ENCODE measurements at places on chromosomes 16 and 17.

DNA sequence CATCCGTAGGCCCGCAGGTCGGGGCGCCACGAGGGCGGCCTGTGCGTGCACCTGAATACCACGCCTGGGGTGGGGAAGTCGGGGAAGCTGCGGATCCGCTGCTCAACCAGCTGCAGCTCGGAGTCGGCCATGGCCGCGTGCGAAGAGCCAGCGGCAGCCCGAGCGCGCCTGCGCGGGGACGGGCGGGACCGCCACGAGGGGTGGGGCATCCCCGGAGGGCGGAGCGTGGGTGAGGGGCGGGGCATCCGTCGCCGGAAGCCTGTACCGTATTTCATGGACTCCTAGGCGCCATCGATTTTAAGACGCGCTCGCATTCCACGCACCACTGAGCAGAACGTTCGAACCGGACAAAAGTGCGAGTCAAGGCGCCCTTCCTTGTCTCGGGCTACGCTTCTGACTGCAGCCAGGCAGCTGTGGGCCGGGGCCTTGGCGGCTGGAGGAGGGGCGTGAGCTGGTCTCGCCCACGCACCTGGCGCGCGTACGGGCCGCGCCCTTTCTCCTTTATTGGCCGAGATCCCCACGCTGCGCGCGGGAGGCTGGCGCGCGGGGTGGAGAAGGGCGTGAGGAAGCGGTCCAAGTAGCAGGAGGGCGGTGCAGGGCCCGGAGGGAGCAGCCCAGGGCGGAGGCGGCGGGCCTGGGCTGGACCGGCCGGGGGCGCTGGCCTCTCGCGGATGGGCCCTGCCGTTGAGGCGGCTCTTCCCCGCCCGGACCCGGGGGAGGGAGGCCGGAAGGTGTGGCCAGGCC lies at the start of gene APRT:
APRT (minus strand) TSS at position 160 of the 744 bp plus-strand sequence; CDS start at position 131, 29 bp downstream.
- DNase-seq: peak; percentile 99

- peak; percentile 26 for DNase-seq
These were observed 14.9 kb downstream of the NAA60 start for GRCh38 chr16:3458278-3458851.

- DNase-seq: no peak
These were observed 412.5 kb downstream of the CA10 start for GRCh38 chr17:51745993-51746392.

- no peak for DNase-seq
These were observed 4.5 kb upstream of the ACSF2 start for GRCh38 chr17:50421308-50422051.

- no peak for DNase-seq
These were observed 4.2 kb upstream of the MAFG start for GRCh38 chr17:81931557-81932332.

DNA sequence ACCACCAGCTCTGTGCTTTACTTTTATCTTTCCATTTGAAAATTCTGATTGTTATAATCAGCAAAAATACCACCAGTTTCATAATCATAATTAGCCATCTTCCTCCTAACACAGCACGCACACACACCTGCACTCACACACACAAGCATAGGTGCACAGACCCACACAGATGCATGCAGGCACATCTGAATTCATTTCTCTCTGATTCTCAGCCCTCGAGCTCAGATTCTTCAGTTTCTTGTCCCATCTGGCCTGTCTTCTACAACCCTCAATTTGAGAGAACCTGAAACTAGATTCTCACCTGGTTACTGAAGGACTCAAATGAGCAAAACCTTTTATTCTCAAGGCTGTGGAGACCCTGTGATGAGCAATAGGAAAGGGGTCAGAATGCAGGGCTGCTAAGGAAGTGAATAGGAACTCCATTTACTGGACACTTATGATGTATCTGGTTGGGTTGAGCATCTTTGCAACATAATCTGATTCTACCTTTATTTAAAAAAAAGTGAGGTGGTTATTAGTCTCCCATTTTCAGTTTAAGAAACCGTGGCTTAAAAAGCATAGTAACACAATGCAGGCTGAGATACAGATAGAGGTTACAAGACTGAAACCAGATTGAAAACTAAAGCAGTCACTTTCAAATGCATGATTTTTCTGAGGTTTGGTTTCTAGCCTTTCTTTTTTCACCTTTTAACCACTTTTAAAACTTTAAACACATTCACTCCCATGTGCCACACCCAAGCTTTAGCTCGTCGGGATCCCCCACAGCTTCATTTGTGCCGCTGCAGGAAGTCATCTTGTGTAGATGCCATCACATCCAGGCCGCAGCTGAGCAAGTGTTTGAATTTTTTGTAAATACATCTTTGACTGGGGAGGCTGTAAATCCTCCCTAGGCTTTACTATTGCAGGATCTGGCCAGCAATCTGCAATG lies 9.4 kb downstream of the KRT33A start:
- no peak for DNase-seq

- DNase-seq: no peak
These were observed 7.4 kb downstream of the PRKCB start for GRCh38 chr16:23843143-23843542.

DNA sequence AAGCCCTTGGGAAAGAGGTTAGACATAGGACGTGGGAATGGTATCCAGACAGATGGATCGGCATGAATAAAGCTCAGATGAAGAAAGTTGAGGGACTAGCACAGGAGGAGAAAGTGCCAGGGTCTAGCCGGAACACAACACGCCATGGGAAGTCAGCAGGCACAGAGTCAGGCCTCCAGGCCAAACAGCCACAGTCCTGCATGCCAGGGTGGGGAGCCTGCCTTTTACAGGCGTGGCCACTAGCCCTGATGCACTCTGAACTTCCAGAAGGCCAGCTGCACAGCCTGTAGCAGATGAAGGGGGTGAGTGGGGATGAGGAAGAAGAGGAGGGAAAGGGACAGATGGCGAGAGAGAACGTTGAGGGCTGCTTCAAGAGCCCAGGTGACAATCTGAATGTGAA lies 5.2 kb downstream of the B9D1 start:
- DNase-seq: no peak

DNA sequence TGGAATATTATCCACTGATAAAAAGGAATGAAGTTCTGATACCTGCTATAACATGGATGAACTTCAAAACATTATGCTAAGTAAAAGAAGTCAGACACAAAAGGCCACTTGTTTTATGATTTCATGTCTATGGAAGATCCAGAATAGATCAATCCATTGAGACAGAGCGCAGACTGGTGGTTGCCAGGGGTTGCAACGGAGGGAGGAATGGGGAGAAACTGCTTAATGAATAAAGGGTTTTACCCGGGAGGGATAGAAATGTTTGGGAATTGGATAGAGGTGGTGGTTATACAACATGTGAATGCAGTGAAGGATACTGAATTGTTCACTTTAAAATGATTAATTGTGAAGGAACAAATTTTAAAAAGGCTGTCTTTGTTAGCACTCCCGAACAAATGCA lies 30.2 kb downstream of the WDR59 start:
- DNase-seq: no peak

DNA sequence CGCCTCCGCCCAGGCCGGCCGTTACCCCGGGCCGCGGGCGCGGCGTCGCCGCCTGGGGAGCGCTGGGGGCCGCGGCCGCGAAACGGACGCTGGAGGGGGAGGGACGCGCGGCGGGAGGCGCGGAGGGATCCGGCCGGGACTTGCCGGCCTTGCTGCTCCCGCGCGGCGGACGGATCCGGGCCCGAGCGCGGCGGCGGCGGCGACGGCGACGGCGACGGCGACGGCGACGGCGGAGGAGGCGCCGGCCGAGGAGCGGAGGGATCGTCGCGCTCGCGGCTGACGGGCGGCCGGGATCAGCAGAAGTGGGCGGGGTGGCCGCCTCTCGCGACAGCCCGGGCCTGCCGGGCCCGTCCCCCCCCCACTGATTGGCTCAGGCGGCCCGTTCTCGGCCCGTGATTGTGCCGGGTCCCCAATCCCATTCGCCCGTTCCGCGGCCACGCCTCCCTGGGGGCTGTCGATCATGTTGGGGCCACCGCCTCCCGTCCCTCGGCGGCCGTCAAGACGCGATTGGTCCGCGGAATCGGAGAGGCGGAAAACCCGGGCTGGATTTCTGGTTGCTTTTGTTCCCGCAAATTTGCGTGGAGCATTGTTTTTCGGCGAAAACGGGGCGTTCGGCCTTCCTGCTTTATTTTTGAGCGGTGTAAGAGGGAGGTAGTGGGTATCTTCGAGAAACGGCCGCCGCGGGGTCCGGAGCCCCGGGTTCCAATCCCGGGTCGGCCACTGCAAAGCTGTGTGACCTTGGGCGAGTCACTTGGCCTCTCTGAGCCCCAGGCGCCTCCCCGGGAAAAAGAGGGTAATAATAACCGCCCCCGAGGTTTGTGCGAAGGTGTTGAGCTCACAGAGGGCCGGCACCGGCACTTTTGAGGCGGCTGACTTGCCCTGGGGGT lies at the start of gene ZCCHC14:
ZCCHC14 (minus strand) TSS at position 304 of the 887 bp plus-strand sequence. CDS start 786 bp downstream, outside the sequence.
- DNase-seq: peak; percentile 100

- peak; percentile 95 for DNase-seq
These were observed 4.5 kb downstream of the PMP22 start for GRCh38 chr17:15260376-15261257.

DNA sequence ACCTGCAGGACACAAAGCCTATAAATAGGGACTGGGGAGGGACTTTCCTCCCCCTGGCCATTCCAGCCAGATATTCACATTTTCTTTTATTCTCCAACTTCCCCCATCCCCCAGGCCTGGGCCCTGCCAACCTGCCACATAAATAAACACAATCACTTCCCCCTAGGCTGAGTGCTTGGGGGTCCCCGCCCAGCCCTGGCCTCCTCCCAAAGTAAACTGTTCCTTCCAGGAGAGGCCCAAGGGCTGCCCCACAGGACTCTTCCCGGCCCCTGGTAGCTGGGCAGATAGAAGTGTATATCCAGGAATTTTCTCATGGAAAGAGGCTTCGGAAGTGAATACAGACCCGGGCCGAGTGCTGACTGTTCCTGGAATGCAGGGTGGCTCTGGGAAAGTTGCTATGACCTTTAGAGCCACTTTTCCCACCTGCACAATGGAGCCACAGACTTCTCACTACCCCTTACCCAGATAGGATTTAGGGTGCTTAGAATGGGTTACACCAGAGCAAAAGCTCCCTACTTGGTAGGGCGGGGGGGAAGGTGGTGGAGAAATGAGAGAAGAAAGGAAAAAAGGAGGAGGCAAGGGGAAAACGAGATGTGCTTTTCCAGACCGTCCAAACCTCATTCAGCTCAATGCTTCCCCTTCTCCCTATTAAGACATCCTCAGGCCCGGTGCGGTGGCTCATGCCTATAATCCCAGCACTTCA lies 8.5 kb downstream of the CSF3 start:
- DNase-seq: no peak

DNA sequence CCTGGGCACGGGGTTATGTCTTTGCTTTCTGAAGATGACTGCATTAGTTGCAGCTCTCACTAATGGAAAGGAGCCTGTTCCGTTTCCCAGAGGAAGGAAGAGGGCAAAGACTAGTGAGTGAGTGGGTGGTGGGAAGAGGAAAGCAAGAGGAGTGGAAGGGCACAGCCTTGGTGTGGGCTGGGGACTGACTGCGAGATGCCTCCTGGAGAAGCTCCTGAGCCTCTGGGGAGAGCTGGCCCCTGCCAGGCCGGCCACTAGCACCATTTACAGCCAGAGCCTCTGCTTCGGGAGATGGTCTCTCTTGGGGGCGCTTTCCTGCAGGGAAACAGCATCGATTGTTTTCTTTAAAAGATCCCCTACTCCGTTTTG lies 825 bp upstream of the RHBDL3 start:
- DNase-seq: no peak

DNA sequence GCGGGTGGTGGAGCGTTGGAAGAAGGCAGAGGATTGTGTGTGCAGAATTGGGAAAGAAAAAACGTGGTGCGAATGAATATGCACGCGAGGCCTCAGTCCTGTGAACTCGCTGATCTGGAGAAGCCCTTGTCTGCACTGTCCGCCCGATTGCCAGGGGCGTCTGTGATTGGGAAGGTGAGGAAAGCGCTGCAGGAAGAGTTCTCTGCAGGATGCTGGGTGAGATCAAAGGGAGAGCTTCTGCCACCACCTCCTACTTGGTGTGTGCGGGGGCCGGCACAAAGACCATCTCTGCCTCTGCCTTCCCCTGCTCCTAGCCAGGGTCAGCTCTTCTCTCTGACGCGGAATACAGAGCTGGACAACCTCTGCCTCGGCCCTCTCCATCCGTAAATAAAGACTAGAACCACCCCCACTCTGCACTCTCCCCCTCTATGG lies 841 bp upstream of the RAB5C start:
- no peak for DNase-seq

GRCh38 chr17:4573669-4574068 lies 10.7 kb upstream of the SMTNL2 start:
- DNase-seq: peak; percentile 87

DNA sequence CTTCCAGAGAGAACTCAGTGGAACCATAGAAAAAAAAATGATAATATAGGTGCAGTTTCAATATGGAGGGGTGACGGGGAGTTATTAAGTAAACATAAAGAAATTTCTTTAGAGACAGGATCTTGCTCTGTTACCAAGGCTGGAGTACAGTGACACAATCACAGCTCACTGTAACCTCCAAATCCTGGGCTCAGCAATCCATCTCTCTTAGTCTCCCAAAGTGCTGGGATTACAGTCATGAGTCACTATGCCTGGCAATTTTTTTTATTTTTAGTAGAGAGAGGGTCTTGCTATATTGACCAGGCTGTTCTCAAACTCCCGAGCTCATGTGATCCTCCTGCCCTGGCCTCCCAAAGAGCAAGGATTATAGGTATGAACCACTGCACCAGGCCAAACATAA lies 48.8 kb downstream of the NLRC5 start:
- DNase-seq: no peak

DNA sequence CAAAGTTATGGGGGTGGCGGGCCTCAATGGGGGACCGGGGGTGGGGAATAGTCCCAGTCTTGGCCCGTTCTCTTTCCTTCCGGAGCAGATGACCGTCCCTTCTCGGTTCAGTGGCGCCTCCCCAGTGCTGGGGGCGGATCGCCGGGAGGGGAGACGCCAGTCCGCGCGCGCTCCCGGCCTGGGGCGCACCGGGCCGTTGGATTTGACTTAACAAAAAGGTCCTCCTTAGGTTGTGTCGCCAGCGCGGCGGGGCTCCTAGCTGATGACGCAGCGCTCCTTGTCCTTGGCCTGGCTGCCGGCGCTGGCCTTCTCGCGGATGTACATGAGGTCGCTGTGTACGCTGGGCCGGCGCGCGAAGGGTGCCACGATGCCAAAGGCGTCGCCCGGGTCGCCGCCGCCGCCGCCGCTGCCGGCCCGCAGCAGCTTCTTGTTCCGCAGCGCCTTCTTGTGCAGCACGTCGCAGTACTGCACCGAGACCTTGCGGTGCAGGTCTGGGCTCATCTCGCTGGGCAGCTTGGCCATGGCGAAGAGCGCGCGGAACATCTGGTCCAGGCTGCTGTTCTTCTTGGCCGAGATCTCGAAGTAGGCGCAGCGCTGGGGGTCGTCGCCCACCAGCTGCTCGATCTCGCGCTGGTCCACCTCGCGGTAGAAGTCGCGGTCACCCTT lies 1.2 kb downstream of the RASD1 start:
- peak; percentile 37 for DNase-seq

DNA sequence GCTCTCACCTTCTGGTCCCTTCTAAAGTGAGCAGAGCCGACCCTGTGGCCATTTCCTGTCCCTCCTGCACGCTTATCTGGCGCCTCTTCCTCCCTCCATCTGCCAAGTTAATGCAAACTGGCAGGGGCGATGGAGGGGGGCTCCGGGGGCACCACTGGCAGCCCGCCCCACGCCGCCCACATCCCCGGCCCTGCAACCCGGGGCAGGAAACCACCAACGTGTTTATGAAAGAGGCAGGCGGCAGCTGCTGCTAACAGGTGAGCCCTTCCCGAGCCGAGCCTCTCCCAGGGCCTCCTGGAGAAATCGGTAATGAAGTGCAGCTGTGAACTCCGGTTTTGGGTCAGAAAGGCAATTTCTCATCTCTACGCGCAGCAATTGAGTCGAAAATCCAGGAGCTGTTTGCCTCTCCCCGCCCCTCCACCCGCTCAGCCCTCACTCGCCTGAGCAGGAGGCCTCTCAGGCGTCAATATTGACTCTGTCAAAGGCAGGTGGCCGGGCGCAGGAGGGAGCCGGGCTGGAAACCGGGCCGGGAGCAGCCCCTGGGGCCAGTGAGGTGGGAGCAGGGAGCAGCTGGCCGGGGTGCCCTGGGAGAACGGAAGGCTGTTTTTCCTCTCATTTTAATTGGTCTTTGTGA lies 164.4 kb upstream of the GSE1 start:
- DNase-seq: no peak
